ENCODE measurements at places on chromosomes 2 and 18.
A peak's percentile ranks its signal among the peaks of the same experiment; 100 is the strongest.

DNA sequence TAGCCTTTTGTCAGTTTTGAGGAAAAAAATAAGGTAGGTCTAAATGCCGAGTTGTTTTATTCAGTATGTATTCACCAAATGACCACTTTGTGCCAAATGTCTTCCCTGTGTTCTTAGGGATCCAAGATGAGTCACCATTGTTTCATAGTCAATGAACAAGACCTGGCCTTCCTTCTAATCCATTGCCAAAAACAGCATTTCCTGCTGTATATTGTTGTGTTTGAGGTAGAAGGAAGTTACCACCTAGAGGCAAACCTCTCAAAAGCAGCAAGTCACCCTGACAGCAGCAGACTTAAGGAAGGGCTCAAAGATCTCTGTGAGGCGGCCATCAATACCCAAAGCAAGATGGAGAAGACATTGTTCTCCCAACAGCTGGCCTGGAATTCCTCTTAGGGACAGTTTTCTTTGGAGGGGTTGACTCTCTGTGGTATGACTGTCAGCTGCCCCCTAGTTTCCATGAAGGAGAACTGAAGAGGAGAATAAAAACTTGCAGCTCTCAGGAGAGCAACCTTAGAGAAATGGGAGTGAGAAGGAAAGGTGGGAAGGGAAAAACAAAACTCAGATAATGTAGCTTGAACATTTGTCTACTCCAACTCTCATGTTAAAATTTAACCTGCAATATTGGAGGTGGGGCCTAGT is 328.3 kb downstream of the LRATD1 start:
- no peak for DNase-seq

- no peak for DNase-seq
Observed at GRCh38 chr2:85684806-85685205, 9.4 kb upstream of the GNLY start.

GRCh38 chr2:209160800-209161588 is 262.9 kb upstream of the MAP2 start:
- no peak for DNase-seq

- no peak for DNase-seq
Observed at GRCh38 chr2:120422465-120423160, 76.7 kb downstream of the INHBB start.

- DNase-seq, result peak; percentile 93
Observed at GRCh38 chr2:217223222-217223930, 363.5 kb upstream of the TNP1 start.

DNA sequence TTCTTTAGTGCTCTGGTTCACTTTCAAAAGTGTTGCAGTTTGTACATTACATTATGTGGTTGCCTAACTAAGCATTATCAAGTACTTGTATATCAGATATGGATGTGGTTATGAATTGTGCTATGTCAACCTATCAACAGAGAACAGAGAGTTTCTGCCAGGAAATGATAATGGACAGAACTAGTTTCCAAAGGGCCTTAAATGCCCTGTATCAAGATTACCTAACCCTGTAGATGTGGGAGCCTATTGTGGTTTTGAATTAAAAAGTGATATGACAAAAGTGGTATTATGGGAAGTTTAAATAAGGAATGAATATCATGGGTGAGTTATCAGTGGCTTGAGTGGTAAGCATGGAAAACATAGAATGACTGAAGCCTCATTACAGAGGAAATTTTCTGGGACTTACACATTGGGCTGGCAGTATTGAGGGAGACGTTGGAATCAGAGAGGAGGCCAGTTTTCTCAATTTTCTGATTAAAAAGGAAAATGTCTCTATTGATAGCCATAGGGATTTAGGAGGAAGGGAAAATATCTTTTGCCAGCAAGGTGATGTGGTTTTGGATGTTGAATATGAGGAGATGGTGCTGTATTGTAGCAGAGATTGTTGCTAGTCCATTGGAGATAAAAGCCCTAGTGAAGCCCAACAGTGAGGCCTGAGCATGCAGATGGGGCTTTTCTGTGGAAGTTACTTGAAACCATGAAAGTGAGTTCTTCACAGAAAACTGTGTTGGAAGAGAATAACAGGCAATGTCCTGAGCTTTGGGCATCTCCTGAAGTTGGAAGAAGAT is 140.7 kb downstream of the TTC27 start:
- no peak for DNase-seq

All from EH (cell line).